ENCODE measurements at places on chromosomes 3 and 15. TPM values are rescaled to one million over a fixed set of nuclear protein-coding genes. Genes with fewer than 3 reads are reported as not detected.

GRCh38 chr3:13556207-13556606 lies 7.3 kb downstream of the FBLN2 start:
- DNase-seq: no peak

The TGM4 gene
- total RNA-seq: 0.09 TPM

GRCh38 chr3:35675206-35675605 lies 35.9 kb downstream of the ARPP21 start:
- DNase-seq: no peak

DNA sequence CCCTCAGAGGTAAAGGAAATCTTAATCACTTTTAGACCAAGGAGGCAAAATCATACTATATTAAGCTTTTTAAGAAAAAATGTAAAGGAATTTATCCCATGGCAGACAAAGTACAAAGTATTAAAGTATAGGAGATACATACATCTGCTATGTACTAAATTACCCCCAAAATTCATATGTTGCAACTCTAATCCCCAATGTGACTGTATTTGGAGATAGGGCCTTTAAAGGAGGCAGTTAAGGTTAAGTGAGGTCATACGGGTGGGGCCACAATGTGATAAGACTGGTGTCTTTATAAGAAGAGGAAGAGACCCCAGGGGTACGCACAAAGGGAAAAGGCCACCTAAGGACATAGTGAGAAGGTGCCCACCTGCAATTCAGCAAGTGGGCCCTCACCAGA lies 657.0 kb upstream of the ADAMTS9 start:
- DNase-seq: no peak

DNA sequence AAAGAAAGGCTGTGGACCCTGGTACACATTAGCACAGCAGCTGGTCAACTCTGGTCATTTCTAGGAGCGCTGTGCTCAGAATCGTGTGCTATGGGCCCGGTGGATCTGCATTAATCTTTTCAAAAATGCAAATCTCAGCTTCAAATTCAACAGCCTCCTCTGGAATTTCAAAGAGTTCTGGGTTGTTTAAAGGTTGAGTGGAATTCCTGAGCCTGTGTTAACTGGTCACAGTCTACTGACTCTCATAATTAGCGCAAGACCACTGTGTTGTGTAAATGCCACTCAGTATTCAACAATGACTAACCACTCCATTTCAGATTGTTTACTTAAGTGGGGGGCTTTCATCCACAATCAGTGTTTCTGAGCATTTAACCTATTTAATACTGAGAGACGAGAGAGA lies 2.7 kb upstream of the ARNT2 start:
- DNase-seq: no peak
